ENCODE measurements at places on chromosomes 1 and 21.
A peak's percentile ranks its signal among the peaks of the same experiment; 100 is the strongest.

- peak; percentile 50 for DNase-seq
These were observed 89.3 kb upstream of the AKT3 start for GRCh38 chr1:243939167-243939848.

- DNase-seq = no peak
These were observed 140.9 kb downstream of the ROR1 start for GRCh38 chr1:63914706-63915105.

GRCh38 chr1:112515311-112516009 lies 6.7 kb downstream of the WNT2B start:
- peak; percentile 82 for DNase-seq

GRCh38 chr1:11042995-11043874 lies 3.8 kb downstream of the MASP2 start:
- no peak for DNase-seq

- no peak for DNase-seq
These were observed 47.9 kb downstream of the SERBP1 start for GRCh38 chr1:67382292-67382691.

- no peak for DNase-seq
These were observed 29.3 kb upstream of the C1QA start for GRCh38 chr1:22607154-22607553.

DNA sequence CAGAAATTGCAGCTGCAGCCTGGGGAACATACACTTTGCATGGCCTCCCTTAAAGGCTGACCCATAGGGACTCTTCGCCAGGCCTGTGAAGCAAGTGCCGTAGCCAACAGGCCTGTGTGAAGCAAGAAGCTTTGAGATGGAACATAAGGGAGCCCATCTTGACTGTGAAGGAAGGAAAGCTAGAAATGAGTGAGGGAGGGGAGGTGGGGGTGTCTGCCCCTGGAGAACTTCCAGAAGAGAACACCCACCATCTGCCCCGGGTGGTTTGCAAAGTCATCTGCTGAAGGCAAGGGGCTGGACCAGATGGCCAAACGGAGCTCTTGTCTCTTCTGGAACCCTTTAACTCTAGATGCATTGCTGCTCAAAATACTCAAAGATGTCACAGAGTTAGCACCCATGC lies 103.3 kb upstream of the GRIK3 start:
- DNase-seq = no peak

- no peak for DNase-seq
These were observed 77.7 kb upstream of the ADAM30 start for GRCh38 chr1:119974013-119974412.

GRCh38 chr1:11638121-11638520 lies 16.1 kb downstream of the FBXO2 start:
- DNase-seq = no peak

- DNase-seq = no peak
These were observed 17.9 kb downstream of the TNFRSF25 start for GRCh38 chr1:6447818-6448748.

DNA sequence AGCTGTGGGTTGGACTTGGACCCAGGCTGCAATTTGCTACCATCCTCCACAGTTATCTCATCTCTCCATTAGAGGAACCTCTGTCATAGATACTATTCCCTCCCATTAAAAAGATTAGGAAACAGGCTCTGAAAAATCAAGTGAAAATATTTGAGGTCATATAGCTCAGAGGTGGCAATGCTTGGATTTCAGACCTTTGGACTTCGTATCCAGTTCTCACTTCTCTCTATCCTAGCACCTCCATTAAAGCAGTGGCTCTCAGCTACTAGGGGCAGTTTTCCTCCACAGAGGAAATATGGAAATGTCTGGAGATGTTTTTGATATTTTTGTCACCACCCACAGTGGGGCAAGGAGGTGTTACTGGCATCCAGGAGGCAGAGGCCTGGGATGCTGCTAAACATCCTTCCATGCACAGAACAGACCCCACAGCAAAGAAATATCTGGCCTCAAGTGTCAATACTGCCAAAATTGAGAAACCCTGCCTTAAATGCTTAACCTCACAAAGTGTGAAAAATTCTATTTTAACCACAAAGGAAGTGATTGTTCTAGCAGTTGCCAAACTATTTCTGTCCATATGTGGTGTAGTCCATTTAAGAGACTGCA lies 54.1 kb downstream of the C8A start:
- DNase-seq = peak; percentile 64

DNA sequence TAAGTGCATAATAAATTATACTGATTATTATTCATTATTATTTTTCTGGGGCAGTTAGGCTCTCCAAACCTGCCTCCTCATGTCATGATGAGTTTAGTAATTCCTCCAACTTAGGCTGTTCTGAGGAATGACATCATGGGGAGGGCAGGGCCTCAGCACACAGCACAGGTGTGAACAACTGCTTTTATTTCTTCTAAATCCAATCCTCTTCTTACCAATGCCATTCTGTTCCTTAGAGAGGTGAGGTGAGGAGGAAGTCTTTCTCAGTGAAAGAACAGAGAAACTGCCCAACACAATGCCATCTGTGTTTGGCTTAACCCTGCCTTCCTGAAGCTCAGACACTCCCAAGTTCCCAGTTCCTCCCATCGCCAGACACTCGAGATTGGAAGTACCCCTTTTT lies 45.4 kb upstream of the WASF2 start:
- DNase-seq = no peak

GRCh38 chr1:245860657-245861544 lies 646.2 kb downstream of the SMYD3 start:
- peak; percentile 99 for DNase-seq

- DNase-seq = peak; percentile 81
These were observed 41.9 kb downstream of the HIVEP3 start for GRCh38 chr1:41876576-41877445.

- no peak for DNase-seq
These were observed 20.7 kb downstream of the IGSF21 start for GRCh38 chr1:18128298-18128697.

GRCh38 chr1:192521734-192522133 lies 53.8 kb upstream of the RGS1 start:
- no peak for DNase-seq

- peak; percentile 67 for DNase-seq
These were observed 341.1 kb downstream of the TGFB2 start for GRCh38 chr1:218686258-218686657.

DNA sequence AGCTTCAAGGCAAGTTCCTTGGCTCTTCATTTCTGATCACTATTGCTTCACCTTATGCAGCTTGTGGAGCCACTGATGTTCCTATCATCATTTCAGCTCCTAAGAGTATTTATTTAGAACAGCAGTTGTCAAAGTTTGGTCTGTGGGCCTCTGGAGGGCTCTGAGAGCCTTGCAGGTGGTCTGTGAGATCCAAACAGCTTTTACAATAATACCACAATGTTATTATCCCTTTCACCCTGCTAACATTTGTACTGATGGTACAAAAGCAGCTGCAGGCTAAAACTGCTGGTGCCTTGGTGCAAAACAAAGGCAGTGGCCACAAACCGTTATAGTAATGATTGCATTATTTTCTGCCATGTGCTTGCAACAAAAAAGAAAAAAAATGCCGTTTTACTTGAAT lies 33.8 kb downstream of the PATJ start:
- no peak for DNase-seq

- DNase-seq = peak; percentile 52
These were observed 41.1 kb downstream of the IL6R start for GRCh38 chr1:154446292-154446691.

DNA sequence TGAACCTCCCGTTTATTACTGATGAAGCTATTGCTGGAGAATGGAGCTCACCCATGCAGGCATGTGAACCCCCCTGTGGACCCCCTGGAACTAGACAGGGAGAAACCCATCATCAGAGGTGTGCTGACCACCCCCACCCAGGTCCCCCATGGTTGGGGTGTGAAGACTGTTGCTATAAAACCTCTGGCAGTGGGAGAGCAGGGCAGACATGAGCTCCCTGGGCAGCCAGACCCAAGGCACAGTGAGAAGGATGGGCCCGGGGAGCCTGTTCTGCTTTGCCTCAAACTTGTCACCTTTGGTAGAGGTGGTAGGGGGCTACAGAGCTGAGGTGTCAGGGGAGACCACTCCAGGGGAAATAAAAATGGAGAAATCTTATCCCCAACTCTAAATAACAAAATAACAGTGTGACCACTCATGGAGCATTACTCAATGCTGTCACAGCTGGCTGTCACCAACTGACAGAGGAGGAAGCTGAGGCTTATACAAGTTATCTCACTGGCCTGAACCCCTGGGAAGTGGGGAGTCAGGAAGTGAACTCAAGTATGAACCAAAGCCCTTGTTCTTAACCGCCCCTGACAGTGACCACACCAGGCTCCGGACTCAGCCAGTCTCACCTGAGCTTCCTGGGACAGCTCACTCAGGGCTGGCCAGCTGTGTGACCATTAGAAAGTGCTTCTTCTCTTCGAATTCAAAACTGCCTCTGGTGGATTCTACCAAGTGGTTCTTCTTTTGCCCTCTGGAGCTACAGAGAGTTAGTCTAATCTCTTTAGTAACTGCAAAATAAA lies 698.8 kb downstream of the MATN1 start:
- DNase-seq = no peak

DNA sequence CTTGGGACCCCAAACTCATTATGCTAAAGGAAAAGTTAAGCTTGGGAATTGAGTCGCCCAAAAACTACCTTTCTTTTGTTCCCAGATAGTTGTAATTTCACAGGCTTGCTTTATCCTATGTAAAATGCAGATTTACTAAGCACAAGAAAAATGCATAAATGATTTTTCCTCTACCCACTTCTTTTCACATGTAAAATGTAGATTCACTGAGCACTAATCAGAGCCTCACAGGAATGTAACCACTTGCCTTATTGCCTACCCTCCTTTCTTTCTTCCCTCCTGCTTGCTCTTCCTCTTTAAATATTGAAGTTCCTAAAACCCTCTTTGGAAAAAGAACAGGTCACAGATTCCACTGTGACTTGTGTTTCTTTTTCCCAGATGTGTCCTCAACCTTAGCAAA lies 18.3 kb downstream of the CAPN8 start:
- DNase-seq = no peak

GRCh38 chr1:56712150-56712549 lies 67.0 kb downstream of the PRKAA2 start:
- DNase-seq = no peak

DNA sequence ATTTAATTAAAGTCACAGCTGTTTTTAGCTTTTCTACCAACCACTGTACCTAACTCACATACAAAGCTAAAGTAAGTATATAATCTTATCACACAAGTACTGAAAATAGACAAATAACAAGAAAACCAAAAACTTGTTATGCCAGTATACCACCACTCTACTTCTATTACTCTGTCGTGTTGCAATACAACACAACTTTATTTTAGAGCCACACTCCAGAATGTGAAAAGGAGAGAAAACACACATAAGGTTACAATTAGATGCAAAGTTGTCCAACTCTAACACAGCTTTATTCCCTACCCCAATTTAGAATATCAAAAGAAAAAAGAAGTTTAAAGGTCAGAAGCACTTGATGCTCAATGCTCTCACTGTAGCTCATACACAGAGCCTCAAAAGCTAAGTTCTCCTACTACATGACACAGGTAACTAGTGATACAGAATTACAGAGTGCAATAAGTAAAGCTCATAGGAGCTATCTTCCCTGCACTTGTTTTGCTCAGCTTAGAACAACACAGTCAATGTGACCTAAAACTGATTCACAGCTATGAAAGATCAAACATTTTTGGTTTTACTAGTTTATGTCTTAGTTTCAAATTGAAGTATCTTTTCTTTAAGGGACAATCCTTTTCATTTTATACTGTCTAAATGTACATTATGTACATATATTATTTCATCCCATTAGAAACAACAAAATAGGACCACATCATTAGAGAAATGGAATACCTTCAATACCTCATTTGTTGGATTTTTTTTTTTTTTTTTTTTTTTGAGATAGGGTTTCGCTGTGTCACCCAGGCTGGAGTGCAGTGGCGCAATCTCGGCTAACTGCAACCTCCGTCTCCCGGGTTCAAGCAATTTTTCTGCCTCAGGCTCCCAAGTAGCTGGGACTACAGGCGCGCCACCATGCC lies 29.2 kb downstream of the EYA3 start:
- no peak for DNase-seq

DNA sequence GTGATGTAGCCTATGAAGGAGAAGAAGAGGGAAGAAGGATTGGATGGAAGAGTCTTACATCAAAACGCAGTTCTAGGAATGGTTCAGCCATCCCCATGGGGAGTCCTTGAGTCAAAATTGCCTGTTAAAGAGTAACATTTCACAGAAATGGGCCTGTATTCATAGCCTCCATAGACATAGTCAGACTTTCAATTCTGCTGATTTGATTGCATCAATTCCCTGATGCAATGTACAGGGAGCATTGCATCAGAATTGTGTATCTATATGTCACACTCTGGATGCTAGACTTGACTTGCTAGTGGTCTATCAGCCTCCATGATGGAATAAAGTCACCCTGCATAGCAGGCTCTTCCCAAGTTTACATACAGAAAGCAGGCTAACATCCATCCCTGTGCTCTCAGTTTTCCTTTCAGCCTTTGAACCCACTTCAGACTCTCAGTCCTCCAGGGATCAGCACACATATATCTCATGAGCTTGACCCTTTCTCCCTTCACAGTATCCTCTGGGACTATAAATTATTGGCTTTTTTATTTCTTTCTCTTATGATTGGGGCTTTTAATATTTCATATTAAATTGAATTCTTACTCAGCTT lies 1111.7 kb upstream of the B3GALT2 start:
- no peak for DNase-seq

GRCh38 chr1:86150553-86151055 lies 6.0 kb downstream of the COL24A1 start:
- peak; percentile 16 for DNase-seq

DNA sequence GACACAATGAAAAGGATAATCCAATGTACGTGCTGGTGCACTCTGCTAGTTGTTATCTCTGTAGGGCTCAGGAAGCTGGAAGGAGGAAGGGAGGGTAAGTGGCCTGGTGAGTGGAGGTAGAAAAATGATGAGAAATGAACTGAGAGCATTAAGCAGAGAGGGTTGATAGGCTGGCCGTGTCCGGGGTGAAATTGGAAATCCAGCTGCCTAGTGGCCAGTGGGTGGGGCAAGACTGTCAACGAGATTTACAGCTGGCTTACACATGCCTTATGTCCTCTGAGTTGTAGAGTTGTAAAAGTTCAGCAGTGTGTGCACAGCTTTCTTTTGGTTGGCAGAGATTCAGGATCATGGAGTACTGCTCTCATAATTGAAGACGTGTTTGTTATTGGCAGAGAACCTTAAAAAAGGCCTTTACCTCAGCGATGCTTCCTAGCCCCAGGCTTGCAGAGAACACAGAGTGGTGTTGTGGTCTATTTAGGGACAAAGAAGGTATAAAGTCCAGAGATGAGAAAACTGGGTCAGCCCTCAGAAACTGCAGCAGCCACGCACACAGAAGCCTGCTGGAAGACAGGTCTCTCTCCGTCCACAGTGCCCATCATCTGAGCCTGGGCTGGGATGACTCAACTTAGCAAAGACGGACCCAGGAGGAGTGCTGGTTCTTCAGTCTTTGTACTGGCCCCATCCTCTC lies 132.4 kb downstream of the EDEM3 start:
- peak; percentile 98 for DNase-seq

DNA sequence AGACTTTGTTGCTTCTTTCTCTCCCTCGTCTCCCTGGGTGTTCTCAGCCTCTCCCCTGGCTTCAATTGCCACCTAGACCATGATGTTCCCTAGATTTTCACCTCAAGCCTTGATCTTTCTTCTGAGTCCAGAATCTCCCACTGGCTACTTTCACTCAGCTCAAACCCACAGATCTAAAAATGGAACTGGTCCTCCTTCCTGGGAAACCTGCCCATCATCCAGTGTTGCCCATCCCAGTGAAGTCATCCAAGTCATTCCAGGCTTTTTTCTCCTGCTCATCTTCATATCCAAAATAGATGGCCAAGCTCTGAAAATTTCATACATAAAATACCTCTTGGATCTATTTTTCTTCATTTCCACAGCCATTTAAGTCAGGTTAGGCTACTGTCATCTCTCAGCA lies 347.4 kb downstream of the KCNH1 start:
- DNase-seq = no peak

- no peak for DNase-seq
These were observed 53.1 kb upstream of the GPR37L1 start for GRCh38 chr1:202069662-202070061.
